ENCODE measurements at places on chromosomes 1 and 21.

GRCh38 chr21:44539991-44540666 lies at the start of gene KRTAP10-1:
Gene KRTAP10-1, minus strand, starts transcription at chr21:44540195. Its CDS starts 45 bp downstream, at chr21:44540150.
- DNase-seq: peak; percentile 48

- DNase-seq: no peak
Observed at GRCh38 chr1:53503433-53504217, 44.4 kb downstream of the DMRTB1 start.

GRCh38 chr21:33026443-33026858 lies 716 bp downstream of the OLIG2 start:
- no peak for DNase-seq

DNA sequence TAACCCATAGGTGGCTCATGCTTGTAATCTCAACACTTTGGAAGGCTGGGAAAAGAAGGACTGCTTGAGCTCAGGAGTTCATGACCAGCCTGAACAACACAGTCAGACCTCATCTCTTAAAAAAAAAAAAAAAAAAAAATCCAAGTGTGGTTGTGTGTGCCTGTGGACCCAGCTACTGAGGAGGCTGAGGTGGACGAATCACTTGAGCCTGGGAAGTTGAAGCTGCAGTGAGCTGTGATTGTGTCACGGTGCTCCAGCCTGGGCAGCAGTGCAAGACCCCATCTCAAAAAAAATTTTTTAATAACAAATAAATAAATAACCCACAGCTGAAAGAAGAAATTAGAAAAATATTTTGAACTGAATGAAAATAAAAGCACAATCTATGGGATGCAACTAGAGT lies 13.8 kb downstream of the INTS7 start:
- DNase-seq: no peak
